ENCODE measurements at places on chromosomes 13 and 19.

DNA sequence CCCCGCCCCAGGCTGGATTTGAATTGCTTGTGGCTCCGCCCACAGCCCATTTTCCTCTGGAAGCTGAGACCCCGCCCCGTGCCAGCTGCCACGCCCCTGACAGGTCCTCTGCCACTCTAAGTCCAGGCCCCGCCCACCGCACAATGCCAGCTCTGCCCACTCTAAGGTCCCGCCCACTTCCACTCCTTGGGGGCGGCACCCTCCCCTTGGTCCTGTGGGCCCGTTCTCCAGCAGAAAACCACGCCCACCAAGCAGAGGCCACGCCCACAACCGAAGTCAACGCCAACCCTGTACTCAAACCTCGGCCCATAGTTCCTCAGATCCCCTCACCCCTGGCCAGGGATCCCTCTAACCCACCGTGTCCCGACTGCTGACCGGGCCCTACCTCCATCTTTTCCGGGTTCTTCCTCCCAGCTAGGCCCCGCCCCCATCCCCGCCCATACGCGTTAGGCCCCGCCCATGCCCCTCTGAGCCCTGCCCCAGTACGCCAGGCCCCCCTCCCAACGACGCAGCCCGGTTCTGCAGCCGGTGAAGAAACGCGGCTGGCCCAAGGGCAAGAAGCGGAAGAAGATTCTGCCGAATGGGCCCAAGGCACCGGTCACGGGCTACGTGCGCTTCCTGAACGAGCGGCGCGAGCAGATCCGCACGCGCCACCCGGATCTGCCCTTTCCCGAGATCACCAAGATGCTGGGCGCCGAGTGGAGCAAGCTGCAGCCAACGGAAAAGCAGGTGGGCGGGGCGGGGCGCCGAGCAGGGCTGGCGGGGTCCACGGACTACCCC lies 1.3 kb downstream of the HMG20B start:
- peak; percentile 96 for DNase-seq

DNA sequence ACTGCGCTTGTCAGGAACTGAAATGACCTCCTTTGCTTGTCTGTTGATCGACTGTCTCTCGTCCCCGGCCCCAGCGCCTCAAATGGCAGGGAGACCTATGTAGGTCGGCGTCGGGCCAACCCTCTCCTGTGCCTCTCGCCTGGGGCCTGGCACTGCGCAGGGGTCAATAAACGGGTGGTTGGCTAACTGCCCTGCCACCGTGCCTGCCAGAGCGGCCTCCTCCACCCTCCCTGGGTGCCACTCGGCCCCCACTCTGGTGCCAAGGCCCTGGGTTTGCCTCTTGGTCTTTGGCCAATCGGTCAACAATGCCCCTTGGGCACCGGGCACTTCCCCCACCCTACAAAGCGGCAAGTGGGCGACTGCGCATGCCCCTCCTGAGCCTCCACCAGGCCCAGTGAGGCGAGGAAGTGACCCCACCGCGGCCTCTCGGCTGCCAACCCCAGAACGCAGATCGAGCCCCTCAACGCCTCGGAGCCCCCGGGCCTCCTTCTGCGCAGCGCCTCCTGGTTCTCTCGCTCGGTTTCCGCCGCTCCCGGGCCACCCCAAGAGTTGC lies 1.1 kb downstream of the KEAP1 start:
- DNase-seq = peak; percentile 52

- no peak for DNase-seq
These were observed 87.5 kb downstream of the ZMYM2 start for GRCh38 chr13:20045950-20046548.

DNA sequence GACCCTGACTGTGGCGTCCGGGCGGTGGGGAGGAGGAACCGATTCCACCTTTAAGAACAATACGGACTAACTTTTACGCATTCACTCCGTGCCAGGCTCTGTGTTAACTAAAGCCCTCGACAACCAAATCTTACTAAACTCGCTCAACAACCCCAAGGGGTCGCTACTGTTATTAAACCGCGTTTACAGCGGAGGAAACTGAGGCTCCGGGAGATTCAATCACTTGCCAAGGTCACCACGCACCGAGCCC lies 1.2 kb downstream of the SAMD1 start:
- no peak for DNase-seq

DNA sequence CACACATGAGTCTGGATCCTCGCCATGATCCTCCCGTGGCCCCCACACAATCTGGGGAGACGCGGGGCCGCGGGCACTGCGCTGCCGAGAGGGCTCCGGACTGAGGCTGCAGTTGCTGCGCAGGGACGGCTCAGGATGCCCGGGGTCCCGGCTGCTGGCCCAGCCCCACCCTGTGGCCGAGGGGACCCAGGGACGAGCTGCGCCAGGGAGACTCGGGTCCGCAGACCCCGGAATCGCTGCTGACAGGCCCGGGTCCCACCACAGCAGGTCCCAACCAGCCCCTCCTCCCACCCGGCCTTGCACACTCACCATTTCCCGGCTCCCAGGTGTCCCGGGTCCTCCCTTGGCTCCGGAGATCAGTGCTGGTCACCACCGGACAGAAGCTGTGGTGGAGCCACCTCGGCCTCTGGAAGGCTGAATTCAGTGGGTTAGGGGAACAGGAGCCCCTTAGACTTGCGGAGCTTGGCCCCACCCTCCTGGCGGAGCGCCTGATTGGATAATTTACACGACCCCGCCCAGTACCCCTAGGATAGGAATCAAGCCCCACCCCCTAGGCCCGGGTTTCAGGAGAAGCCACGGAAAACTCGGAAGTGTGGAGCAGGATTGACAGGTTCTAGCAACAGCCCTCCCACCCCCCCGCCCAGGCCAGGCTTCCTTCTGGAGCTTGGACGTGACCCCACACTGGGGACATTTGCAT lies 57.4 kb downstream of the ZNF44 start:
- DNase-seq = no peak

DNA sequence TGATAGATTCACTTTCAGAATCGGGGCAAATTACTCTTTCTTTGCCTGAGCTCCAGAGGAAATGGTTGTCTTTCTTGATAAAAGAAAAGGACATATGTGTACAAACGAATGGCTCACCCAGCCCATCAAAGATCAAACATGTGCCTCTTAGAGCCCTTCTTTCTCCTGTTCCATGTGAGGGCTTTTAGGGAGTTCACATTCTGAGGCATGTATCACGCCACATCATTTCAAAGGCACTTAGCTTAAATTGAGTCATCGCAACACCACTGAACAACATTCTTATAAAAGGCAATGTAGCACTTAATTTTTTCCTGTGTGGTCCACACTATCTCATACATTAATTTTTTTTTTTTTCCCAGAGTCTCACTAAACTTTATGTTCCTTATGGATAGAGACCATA lies 521.0 kb downstream of the SUCLA2 start:
- no peak for DNase-seq

- no peak for DNase-seq
These were observed 20.5 kb downstream of the CARS2 start for GRCh38 chr13:110685305-110686020.

GRCh38 chr19:19402656-19403372 lies 2.7 kb upstream of the GATAD2A start:
- no peak for DNase-seq

DNA sequence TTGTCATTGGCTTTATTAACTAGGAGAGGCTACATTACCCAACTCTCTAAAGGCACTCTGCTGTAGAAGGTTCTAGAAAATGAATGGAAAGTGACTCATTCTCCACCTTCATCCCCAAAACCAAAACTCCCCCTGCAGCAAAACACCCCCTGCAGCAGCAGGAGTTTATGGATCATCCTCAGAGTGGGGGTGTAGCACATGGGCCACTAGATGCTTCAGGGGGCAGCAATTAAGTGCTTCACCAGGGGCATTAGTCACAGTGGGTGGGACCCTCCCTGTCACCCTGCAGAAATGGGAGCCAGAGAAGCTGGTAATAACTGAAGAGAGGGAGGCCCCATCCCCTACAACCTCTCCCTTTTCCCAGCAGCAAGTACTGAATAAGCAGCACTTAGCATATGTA lies 64.5 kb upstream of the MED4 start:
- no peak for DNase-seq

DNA sequence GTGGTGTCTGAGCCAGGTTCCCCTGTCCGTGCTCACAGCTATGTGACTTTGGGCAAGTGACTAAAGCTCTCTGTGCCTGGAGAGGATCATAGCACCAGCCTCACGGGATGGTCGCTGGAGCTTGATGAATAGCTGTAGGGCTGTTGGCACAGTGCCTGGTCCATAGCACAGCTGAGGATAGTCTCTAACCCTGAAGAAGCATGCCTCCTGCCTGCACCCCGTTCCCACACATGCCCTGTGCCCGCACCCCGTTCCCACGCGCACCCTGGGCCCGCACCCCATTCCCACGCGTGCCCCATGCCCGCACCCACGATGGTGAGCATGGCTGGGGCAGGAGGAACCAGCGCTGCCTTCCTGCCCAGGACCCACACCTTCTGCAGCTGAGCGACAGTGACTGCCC lies 63.7 kb upstream of the F7 start:
- no peak for DNase-seq

GRCh38 chr13:76225815-76226489 lies 589.8 kb downstream of the LMO7 start:
- DNase-seq = no peak

- DNase-seq = no peak
These were observed 482.6 kb downstream of the RFC3 start for GRCh38 chr13:34300559-34300958.

- DNase-seq = no peak
These were observed 26.4 kb upstream of the ZNF507 start for GRCh38 chr19:32318884-32319520.

DNA sequence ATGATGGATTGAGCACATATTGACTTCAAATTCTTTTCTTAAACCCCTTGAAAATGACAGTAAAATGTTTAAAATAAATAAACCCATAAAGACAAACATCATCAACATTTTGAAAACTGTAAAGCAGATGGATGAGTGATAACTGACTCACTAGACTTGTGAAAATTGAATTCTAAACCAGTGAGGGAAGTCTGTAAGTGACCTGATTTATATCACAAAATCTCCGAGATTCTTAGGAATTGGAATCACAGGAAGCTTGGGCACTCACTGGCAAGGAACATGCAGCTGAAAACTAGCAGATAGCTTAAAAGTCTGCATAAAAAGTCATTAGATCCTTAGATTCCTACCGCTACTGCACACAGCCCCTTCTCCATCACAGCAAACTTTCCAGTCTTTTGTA lies 51.3 kb upstream of the TSC22D1 start:
- no peak for DNase-seq

DNA sequence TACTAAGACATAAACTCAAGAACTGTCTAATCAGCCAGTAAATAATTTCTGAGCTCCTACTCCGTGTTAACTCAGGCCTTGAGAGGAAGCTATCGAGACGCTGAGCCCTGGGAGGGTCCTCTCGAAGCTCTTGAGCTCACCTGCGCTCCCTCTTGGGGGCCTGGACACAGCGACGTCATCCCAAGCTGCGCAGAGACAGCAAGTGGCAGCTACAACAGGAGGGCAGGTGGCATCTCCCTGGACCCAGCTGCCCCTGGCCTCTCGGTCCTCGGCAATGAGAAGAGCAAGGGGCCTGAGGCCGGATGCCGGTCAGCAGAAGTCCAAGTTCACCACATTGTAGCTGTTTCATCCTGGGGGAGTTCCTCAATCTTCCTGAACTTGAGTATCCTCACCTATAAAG lies 30.5 kb upstream of the TUBGCP3 start:
- DNase-seq = no peak

DNA sequence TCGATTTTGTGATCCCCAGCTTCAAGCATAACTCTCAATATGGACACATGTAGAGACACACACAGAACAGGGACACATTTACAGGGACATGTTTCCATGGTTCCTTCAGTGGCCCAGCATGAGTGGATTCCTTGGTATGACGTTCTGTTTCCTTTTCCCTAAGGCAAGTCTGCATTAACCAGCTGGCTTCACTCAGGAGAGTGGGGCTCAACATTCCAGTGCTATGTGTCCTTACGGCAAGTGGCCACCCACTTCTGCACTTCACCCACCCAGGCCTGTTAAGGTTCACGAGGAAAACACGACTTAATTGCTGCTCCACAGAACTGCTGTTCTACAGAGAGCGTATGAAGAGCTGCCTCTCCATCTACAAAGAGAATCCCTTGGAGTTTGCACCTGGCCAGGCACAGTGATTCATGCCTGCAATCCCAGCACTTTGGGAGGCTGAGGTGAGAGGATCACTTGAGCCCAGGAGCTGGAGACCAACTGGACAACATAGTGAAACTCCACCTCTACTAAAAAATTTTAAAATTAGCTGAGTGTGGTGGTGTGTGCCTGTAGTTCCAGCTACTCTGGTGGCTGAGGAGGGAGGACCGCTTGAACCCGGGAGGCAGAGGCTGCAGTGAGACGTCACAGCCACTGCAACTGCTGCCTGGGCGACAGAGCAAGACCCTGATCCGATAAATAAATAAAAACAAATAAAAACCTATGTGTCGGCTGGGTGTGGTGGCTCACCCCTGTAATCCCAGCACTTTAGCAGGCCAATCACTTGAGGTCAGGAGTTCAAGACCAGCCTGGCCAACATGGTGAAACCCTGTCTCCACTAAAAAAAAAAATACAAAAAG lies 32.5 kb downstream of the BRD4 start:
- DNase-seq = no peak

GRCh38 chr19:46475986-46476385 lies 4.6 kb upstream of the PNMA8A start:
- no peak for DNase-seq

DNA sequence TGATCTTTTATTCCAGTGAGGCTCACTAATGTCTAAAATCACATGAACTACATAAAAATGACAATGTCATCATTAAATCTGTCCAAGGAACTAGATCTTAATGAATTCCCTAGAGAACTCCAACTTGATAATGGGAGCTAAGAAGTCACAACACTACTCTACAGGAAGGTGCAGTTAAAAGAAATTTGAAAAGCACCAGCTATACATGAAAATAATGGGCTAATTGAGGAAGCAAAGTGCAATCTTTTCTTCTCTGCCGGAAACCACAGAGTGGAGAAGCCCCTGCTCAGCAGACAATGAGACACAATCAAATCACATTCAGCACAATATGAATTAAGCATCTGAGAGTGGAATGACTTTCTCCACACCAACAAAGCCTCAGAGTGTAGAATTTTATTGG lies 261.7 kb downstream of the LHFPL6 start:
- no peak for DNase-seq

DNA sequence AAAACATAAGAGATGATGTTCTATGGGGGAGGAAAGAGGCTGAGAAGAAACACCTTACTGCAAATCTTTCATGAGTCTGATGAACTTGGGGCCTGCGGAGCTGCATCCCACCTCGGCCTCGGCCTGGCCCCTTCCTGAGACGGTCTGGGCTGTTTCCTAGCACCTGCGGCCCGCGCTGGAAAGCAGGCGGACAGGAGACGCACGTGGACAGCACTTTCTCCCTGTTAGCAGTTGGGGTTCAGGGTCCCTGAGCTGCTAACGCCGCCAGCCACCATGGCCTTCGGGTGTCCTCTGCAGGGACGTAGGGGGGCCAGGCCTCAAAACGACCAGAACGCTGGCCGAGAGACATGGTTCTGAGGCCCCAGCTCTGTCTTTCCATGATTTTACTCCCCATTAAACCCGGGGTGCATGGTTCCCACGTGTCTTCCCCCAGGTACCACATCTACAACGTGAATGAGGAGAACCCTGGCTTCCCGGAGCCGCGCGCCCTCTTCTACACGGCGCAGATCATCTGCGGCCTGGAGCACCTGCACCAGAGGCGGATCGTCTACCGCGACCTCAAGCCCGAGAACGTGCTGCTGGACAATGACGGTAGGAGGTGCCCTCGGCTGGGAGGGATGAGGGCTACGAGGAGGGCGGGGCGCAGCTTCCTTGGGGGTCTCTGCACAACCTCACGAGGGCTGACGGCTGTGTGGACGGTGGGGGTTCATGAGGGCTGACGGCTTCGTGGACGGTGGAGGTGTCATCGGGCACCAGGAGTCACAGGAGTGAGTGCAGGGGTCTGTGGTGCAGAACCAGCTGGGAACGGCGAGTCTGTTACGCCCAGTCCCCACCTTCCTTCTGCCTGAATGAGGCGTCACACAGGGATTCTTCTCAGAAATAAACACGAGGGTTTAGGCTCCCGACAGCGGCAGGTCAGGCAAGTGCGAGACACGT lies 4.3 kb downstream of the GRK1 start:
- DNase-seq = no peak
